ENCODE measurements at places on chromosomes 3 and 15.
A peak's percentile ranks its signal among the peaks of the same experiment; 100 is the strongest.

DNA sequence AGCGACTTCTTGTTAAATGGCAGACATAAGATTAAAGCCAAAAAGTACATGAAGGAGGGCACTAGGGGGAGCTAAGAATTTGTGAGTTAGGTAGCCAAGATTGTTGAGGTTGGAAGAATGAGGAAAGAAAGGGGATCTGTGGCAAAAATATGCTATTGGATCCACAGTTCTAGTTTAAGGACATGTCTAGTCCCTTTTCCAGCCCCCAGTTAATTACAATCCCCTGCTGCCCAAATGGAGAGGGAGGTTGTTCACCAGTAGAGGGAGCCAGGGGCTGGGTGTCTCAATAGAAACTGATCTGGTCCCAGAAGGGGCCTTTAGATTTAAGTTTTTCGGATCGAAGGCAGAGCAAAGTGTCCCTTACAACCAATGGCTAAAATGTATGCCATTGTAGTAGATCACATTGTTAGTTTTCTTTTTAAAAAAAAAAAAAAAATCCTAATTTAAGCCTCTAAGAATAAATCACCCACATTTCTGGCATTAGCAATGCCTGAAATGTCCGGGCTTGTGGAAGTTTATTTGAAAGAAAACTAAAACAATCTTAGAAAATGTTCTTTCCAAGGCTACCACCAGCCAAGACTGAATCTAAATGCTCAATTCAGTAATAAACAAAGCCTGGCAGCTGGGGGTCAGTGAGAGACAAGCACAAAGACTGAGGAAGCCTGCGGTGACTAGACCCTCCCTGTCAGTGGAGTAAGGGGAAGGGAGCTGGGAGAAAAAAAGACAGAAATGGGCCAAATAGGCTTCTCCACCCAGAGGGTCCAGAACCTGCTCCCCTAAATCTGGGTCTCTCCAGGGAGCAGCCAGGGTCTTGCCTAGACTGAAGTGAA is 7.1 kb downstream of the COL8A1 start:
- peak; percentile 5 for DNase-seq

DNA sequence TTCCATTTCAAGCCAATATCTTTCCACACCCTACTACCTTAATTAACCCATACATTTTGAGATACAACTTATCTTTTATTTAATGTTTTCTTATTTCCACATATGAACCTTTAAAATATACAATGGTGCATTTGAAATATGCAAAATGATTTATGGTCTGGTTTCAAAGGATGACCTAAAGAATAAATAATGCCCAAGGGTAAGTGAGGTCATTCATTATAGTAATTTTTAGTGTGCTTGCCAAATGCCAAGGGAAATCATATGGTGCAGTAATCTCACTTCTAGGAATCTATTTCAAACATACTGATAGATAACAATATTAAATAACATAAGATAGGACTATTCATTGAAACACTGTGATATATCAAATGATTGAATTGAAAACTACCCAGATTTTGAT is 1055.4 kb downstream of the AGBL1 start:
- no peak for DNase-seq

- no peak for DNase-seq
Measured at GRCh38 chr3:144496141-144496835, 524.7 kb downstream of the DIPK2A start.

GRCh38 chr15:80485370-80486164 is 81.4 kb downstream of the ARNT2 start:
- DNase-seq: no peak

GRCh38 chr15:82018201-82018600 is 27.6 kb downstream of the MEX3B start:
- no peak for DNase-seq

All from SW480 (cell line).